Uterus (tissue), 4 donors: ENCODE measurements at places on chromosomes 3 and 15. TPM values are rescaled to one million over a fixed set of nuclear protein-coding genes. Genes with fewer than 3 reads are reported as not detected.

- no peaks in the 10 kb centered on the region for H3K27me3 ChIP-seq
- H3K4me1 ChIP-seq = no peaks in the 10 kb centered on the region
- H3K36me3 ChIP-seq = no peaks in the 10 kb centered on the region
- no peak within 1 kb of the TSS for H3K4me3 ChIP-seq
- H3K27ac ChIP-seq = peak within 1 kb of the TSS; percentile 44
Measured at GRCh38 chr15:41893422-41894250, at the start of gene SPTBN5. Gene SPTBN5, minus strand, starts transcription at chr15:41894053. Its CDS starts 556 bp downstream, at chr15:41893497.

The IL17RE gene
- 1.5 TPM for total RNA-seq

The ITPKA gene
- not detected for total RNA-seq

The GOLGA8Q gene
- 5.2 TPM for total RNA-seq

DNA sequence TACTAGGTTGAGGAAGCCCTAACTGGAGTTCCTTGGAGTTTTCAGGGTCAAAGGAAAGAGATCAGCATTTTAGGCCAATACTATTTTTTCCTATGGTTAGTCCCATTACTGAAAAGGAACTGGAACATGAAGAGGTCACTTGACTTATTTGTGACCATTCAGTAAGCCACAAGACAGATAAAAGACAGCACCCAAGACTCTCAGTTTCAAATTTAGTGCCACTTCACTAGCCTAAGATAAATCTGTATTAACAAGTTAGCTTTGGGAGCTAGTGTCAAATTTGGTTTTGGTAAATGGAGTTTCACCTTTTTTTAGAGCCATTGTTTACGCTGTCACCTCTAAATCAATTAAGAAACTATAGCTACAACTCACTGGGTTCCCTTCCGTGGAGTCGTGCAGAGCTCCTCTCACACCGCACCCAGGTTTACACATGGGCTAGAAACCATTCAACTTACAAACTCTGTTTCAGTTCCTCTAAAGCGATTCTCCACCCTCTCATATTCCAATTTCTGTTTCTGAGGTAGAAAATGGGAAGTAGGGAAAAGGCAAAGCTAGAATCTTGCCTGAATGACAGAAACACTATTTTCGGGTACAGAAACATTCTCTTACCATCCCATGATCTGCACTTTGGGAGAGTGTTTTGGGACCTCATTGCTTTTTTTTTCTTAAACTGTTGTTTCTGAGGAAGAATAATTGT lies 14.4 kb downstream of the CCDC32 start:
- no peak for DNase-seq
- no peaks in the 10 kb centered on the region for H3K36me3 ChIP-seq
- no peaks in the 10 kb centered on the region for H3K27me3 ChIP-seq
- H3K27ac ChIP-seq = no peak overlapping the region
- no peak overlapping the region for H3K4me3 ChIP-seq

GRCh38 chr15:77781946-77782240 lies 149.2 kb upstream of the LINGO1 start:
- no peak for DNase-seq
- no peaks in the 10 kb centered on the region for H3K27me3 ChIP-seq
- H3K4me1 ChIP-seq = no peaks in the 10 kb centered on the region

The LINGO1 gene
- total RNA-seq = 0.26 TPM

DNA sequence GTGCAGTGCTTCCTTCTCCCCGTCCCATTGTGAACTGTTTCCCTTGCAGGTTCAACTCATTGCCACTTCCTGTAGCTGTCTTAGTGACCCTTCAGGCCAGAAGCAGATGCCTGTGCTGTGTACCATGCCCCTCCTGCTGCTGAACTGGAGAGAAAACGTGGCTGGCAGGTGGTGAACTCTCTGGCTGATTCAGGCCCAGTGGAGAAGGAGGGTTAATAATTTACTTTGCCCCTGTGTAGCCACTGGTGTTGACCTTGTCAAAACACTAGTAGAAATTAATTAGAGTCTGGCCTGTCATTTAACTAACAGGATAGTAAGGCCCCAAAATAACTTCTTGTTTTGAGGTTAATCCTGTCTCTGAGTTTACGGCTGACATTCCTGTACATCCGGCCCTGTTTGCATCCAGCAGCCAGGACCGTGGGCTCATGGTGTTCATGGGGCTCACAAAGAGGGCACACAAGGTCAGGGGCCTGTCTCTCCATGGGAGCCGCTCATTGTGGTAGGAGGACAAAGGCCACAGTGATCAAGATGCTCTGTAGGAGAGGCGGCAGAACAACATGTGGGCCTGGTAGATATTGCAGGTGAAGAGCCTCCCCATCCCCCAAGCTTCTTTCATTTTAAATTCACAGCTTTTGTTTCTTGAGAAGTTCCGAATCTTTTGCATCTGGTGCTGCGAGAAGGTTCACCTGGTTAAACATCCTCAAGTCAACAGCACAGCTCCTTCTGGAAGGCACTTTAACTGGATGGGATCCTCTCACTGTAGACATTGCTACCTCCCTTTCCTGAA lies 101.6 kb downstream of the CGNL1 start:
- DNase-seq = no peak
- H3K27ac ChIP-seq = no peak overlapping the region
- H3K27me3 ChIP-seq = no peaks in the 10 kb centered on the region

- H3K36me3 ChIP-seq = no peaks in the 10 kb centered on the region
- no peaks in the 10 kb centered on the region for H3K27me3 ChIP-seq
- no peak for DNase-seq
Measured at GRCh38 chr3:175434561-175434960, 575.4 kb downstream of the NAALADL2 start.

DNA sequence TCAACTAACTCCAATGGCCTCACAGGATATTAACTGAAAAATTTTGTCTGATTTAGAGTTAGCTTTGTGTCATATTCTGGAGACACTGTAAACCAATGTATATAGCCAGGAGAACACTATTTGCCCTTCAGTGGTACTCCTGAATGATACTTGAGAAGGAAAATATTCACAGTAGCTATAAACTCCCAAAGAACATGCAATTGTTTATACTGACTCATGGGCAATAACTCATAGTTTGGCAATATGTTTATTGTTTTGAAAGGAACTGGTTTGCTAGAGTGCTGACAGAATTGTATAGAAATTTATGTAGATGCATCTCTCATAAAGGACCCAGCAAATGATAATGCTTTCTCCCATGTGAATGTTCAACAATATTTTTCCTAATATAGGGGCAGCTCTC lies 537.6 kb downstream of the PLOD2 start:
- H3K4me3 ChIP-seq = no peak overlapping the region
- H3K27ac ChIP-seq = no peak overlapping the region
- H3K27me3 ChIP-seq = no peaks in the 10 kb centered on the region
- H3K4me1 ChIP-seq = no peaks in the 10 kb centered on the region
- H3K36me3 ChIP-seq = no peaks in the 10 kb centered on the region

- H3K27ac ChIP-seq = no peak overlapping the region
- H3K4me3 ChIP-seq = no peak overlapping the region
- H3K36me3 ChIP-seq = no peaks in the 10 kb centered on the region
Measured at GRCh38 chr15:51416129-51416528, 74.7 kb downstream of the GLDN start.

DNA sequence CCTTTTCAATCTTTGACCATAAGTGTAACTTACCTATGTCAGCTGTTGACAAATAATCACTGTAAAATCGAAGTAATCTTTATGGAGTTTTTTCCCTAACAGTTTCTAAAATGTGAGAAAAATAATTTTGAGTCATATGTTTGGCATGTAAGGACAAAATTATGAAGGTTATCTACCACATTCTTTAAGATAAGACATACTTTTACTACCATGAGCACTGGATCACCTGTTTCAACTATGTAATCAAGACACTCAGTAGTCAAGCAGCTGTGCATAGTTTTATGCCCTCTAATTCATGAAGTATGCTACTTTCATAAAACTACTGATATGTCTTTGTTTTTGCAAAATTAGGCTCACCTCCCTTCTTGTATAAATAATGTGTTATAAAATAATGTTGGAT lies 12.1 kb downstream of the FGF7 start:
- no peaks in the 10 kb centered on the region for H3K27me3 ChIP-seq
- H3K4me3 ChIP-seq = no peak overlapping the region
- no peaks in the 10 kb centered on the region for H3K4me1 ChIP-seq
- H3K27ac ChIP-seq = peak overlapping the region; percentile 73

- peak overlapping the region; percentile 67 for H3K27ac ChIP-seq
- no peaks in the 10 kb centered on the region for H3K27me3 ChIP-seq
- peak; percentile 59 for DNase-seq
- H3K36me3 ChIP-seq = no peaks in the 10 kb centered on the region
- H3K4me1 ChIP-seq = no peaks in the 10 kb centered on the region
- no peak overlapping the region for H3K4me3 ChIP-seq
Measured at GRCh38 chr15:49815950-49816349, 195.1 kb downstream of the DTWD1 start.

- no peaks in the 10 kb centered on the region for H3K36me3 ChIP-seq
- H3K4me1 ChIP-seq = no peaks in the 10 kb centered on the region
- H3K27me3 ChIP-seq = no peaks in the 10 kb centered on the region
- H3K4me3 ChIP-seq = no peak overlapping the region
Measured at GRCh38 chr15:98901434-98902072, 106.0 kb downstream of the PGPEP1L start.

DNA sequence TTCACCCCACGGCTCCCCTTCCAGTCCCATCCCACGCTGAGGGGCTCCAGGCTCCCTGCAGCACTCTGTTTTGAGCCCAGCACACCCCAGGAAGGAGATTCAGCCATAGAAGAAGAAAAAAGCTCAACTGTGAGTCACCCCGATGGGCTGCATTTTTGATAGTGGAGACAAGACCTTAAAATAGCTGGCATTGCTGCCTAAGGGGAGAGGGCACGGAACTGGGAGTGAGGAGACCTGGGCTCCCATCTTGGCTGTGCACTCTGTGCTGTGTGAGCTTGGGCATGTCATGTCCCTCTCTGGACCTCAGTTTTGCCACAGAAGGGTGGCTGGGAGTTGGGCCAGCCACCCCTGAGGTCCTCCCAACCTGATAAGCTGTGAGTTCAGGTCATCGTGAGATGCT lies 57.2 kb upstream of the SMAD6 start:
- H3K36me3 ChIP-seq = no peaks in the 10 kb centered on the region
- no peak overlapping the region for H3K4me3 ChIP-seq
- H3K27me3 ChIP-seq = no peaks in the 10 kb centered on the region

The ADGRG7 gene
- total RNA-seq = not detected

DNA sequence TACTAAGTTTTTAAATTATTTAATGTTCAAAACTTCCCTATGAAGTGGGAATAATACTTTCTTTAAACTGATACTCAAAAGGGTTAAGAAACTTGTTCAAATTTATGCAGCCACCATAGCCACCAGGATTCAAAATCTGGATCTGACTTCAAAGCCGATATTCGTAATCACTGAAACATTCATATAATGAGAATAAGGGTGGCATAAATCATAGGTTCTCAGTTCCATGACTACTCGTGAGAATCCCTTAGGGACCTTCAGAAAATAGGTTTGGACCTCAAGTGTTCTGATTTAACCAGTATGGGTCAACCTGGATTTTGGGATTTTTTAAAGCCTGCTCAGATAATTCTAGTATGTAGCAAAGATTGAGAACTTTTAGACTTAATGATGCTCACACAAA lies 160.6 kb downstream of the RBMS3 start:
- no peaks in the 10 kb centered on the region for H3K27me3 ChIP-seq
- no peak overlapping the region for H3K27ac ChIP-seq
- H3K4me3 ChIP-seq = no peak overlapping the region
- DNase-seq = no peak

The SEMA3F gene
- total RNA-seq = 10.5 TPM

The ZKSCAN7 gene
- total RNA-seq = 2.4 TPM

DNA sequence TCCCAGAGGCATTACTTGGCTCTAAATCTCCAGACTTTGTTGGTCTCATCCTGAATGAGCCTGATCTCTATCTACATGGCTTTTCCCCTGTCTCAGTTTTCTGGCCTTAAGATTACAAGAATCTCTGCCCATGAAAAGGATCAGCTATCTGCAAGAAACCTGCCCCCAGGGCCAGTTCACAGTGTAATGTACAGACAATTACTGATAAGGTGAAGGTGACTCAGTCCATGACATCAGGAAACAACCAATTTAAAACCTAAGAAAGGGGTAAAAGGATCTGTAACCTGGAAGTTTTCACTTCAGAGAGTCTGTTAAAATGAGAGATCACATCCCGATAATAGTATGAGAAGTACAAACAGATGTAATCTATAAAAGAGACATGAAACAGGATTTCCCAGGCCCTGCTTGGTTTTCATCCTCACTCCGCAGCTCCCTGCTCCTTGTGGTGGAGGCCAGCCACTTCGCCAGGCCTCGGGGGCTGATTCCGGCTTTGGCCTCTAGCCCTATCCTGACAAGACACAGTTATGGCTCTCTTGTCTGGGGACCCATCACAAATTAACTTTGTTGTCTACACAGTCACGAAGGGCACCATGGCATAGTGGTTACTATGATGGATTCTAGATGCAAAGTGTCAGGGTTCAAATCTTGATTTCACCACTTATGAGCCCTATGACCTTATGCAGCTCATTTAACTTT lies 136.9 kb downstream of the THSD4 start:
- H3K27me3 ChIP-seq = no peaks in the 10 kb centered on the region
- no peaks in the 10 kb centered on the region for H3K36me3 ChIP-seq
- H3K27ac ChIP-seq = peak overlapping the region; percentile 78
- peak; percentile 72 for DNase-seq

DNA sequence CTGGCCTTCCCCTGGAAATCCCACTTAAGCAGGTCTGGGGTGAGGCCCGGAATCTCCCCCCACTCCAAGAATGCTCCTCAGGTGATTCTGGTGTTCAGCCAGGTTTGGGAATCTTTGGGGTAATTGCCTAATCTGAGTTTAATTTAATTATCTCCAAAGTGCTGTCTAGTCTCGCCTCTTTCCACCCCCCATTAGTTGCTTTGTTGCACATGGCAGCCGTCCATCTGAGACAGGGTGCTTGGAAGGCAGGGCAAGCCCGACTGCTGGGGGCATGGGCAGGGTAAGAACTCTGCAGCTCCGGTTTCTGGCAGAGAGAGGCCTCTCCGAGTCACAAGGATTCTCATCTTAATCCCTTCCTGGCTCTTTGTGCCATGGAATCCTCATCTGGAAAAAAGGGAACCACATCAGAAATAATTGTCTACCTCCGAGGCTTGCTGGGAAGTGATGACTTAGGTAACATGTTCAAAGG lies 15.0 kb downstream of the IL17RD start:
- no peaks in the 10 kb centered on the region for H3K27me3 ChIP-seq
- H3K4me1 ChIP-seq = no peaks in the 10 kb centered on the region
- H3K36me3 ChIP-seq = no peaks in the 10 kb centered on the region
- H3K4me3 ChIP-seq = no peak overlapping the region
- DNase-seq = no peak

DNA sequence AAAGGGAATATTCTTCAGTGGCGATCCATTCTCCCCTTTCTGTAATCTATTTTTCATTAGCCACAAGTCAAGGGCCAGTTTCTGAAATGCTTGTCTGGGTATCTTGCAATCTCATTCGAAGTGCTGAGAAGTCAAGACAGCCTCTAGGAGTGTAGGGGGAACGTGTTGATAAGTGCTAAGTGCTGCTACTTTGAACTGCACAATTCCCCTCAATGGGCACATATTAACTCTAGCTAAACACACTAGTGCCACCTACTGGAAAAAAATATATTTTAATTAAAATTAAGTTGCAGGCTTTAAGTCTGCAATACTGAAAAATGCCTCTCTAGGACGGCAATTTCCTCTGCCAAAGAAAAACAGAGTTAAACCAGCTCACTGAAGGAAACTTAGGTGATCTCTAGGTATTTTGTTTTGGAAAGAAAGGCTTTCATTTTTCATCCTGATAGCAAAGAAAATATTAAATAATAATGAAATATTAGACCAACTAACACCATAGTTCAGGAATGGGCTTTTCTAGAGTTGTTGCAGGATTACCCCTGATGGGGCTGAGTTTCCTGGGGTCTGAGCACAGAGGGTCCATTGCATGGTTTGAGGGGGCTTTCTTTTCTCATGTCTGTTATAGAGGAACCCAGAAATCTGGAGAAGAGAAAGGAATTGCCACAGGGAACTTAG lies 181.9 kb upstream of the KBTBD8 start:
- no peak overlapping the region for H3K4me3 ChIP-seq
- H3K27ac ChIP-seq = no peak overlapping the region
- no peaks in the 10 kb centered on the region for H3K4me1 ChIP-seq
- H3K36me3 ChIP-seq = no peaks in the 10 kb centered on the region

The MON1A gene
- 2.9 TPM for total RNA-seq
